ENCODE measurements at places on chromosomes 5 and 9.

DNA sequence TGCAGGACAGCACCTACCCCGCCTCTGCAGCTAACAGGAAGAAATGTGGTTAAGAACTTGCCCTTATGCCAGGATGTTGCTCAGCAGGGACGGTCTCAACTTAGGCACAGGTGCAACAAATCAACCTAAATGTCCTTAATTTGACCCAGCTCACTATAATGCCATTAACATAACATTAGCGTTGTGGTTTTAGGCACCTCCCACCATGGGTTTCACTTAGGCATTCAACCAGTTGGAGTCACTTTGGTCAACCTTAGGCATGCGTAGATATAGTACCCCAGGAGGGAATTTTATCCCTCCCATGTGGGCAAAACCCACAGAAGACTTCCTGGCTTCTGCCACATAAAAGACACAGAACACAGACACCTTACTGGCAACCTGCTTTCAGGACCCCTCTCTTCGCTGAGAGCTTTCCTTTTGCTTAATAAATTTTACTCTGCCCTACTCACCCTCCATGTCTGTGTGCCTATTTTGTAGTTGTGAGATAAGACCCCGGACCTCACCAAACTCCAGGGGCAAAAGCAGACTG lies 8.7 kb upstream of the ERAP1 start:
- DNase-seq: peak; percentile 90

- no peak for DNase-seq
These were observed 5.8 kb upstream of the ENG start for GRCh38 chr9:127860260-127860659.

DNA sequence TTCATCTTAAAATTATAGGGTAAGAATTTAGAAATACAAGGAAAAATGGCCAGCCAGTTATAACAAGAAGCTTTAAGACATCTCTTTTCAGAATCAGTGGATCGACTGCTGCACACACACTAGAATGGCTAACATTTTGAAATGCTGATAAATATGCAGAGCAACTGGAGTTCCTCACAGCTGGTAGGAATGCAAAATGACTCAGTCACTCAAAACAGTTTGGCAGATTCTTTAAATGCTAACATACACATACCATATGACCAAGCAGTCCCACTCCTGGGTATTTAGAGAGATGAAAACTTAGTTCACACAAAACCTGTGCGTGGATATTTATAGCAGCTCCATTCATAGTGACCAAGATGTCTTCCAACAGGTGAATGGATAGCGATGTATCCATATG lies 23.2 kb upstream of the PSAT1 start:
- no peak for DNase-seq

GRCh38 chr9:37995961-37996818 lies 72.8 kb downstream of the SHB start:
- no peak for DNase-seq

DNA sequence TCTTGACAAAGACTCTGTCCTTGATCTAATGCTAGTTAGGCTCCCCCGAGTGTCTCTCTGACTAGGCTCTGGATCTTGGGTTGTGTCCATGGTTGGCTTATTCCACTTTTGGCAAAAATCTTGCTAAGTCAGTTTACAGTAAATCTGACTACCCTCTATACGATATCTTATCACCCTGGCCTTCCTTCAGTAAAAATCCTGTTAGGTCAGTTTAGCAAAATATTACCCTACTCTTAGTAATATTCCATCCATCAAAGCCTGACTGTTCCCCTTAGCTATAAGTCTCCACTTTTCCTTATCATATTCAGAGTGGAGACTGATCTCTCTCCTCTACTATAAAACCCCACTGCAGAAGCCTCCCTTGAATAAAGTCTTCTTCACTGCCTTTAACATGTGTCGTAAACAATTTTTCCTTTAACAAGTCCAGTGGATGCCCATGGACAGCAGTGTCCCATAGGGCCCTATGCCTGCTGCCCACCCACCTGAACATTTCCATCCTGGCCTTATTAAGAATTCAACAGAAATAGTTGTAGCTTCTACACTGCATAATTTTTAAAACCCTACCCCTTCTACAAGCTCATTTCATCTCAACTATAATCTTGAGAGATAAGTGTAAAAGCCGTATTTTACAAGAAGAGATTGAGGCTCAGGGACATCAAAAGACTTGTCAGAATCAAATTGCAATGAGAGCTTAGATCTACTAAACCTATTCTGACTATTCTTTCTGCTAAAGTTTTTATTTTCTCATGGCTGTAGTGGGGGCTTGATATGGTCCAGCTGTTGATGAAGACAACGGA lies 22.3 kb downstream of the MINAR2 start:
- DNase-seq: no peak

- no peak for DNase-seq
These were observed 64.5 kb upstream of the ADAMTS2 start for GRCh38 chr5:179409806-179410205.

GRCh38 chr5:173850659-173851058 lies 37.5 kb upstream of the CPEB4 start:
- no peak for DNase-seq

GRCh38 chr5:132259069-132259851 lies 1.8 kb downstream of the PDLIM4 start:
- DNase-seq: peak; percentile 14

DNA sequence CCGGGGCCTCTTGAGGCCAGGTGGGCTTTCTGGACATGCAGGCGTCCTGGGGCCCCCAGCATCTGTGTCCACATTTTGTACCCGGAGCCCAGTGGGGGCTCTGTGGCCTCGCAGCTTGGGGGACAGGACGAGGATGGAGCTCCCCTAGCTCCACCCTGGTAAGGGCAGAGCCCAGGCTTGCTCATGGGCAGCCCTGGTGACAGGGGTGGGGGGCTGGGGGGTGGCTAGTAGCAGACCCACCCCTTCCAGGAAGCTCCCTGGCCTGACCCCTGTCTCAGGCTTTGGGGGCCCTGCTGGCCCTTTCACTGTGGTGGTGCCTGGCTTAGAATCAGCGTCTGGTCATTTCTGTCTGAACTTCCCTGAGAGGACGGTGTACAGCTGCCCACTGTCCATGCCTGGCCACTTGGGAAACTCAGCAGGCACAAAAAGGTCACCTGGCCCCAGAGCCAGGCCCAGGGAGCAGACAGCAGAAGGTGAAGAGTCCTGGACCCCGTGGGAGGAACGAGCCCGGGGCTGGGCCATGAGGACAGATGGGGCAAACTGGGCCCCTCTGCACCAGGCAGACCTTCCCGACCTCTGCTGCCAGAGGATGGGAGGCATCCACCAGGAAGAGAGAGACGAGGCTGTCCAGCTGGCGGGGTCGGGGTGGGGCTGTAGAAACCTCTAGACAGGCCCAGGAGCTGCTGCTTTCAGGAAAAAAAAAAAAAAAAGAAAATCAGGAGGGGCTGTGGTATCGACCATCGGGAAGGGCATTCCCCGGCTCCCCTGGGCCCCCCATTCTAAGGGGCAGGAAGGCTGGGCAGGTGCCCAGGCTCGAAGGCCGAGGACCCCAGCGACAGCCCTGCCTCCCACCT lies 52.8 kb downstream of the EXD3 start:
- DNase-seq: no peak

DNA sequence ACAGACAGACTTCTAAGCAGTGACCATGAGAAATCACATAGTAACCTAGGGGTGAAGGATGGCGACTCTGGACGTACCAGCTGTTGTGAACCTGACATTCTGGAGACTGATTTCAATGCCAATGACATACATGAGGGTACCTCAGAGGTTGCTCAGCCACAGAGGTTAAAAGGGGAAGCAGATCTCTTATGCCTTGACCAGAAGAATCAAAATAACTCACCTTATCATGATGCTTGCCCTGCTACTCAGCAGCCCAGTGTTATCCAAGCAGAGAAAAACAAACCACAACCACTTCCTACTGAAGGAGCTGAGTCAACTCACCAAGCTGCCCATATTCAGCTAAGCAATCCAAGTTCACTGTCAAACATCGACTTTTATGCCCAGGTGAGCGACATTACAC lies 38.0 kb upstream of the CCDC152 start:
- DNase-seq: no peak

GRCh38 chr9:136082496-136083361 lies 12.4 kb downstream of the NACC2 start:
- no peak for DNase-seq

DNA sequence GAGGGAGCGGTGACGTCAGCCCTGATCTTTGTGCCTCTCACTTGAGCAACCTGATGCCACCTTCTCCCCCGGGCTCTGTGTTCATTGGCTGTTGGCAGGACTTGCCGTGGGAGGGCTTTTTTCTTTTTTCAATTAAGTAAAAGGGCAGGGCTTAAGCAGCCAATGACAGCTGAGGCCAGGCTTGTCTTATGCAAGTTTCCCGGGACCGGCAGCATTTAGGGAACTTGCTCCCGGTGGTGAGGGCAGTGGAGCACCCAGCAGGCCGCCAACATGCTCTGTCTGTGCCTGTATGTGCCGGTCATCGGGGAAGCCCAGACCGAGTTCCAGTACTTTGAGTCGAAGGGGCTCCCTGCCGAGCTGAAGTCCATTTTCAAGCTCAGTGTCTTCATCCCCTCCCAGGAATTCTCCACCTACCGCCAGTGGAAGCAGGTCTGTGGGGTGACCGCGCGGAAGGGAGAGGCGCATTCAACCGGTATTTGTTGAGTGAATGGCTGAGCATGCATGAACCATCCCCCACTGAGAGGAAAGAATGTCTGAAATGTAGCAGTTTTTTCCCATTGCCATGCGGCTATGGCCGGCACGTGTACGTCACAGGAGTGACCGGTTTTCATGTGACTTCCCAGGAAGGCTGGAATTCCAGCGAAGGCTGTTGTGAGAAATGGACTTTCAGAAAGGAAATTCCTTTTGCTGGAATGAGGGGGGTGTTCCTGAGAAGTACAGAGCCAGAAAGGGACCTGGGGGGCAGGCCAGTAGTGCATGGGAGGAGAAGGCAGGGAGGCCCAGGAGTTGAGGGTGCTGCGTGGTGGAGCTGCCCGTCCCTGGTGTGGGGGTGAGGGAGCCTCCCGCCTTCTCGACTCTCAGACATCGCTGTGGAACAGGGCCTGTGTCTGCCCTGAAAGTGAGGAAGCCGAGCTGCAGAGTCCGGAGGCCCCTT lies 29.0 kb downstream of the PTGES2 start:
- DNase-seq: no peak

- peak; percentile 86 for DNase-seq
These were observed 11.9 kb downstream of the CAPSL start for GRCh38 chr5:35926389-35927051.

GRCh38 chr9:16121601-16122286 lies 568.9 kb downstream of the CCDC171 start:
- DNase-seq: no peak

Data from natural killer cell (primary cell).